ENCODE measurements at places on chromosomes 5 and 9.

DNA sequence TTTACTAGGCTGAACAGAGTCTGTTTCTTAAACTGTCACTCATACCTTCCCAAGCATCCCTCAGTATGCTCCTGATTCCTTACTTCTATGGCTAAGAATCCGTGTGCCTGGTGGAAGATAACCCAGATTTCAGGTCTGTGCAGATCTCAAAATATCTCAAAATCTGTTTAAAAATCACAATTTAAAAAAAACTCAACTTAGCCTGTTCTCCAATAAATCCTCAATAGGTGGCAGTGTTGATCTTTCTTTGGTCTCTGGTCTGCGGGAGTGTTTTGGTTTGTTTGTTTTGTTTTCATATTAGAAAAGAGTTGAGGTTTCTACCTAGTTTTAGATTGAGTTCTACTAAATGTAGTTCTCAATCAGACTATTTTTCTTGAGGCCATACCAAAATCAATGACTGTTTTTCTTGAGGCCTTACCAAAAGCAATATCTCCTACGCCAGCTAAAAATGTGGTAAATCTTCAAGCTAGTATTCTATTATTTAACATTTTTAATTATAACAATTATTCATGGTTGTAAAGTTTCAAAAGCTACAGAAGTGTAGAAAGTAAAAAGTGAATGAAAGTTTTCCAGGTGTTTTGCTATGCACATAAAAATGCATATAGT lies 57.9 kb downstream of the TGFBR1 start:
- no peak for DNase-seq

DNA sequence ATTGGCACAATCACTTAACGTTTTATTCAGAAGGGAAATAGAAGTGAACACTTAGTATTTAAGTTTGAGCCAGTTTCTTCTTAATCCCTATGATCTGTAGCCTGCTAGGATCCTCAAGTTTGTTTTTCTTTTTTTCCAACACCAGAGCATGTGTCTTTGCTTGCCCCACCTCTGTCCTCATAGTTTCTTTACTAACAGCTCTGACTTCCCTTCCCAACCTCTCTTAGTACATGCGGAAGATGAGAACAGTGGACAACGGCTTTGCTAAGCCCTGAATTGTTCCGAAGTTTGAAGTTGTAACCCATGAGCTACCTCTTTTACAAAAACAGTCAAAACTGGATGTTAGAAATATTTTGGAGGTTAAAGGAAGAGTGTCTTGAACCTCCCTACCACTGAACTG lies 61.7 kb upstream of the TAF11L2 start:
- DNase-seq, result no peak

GRCh38 chr9:105713260-105714019 lies 19.1 kb downstream of the TMEM38B start:
- no peak for DNase-seq

DNA sequence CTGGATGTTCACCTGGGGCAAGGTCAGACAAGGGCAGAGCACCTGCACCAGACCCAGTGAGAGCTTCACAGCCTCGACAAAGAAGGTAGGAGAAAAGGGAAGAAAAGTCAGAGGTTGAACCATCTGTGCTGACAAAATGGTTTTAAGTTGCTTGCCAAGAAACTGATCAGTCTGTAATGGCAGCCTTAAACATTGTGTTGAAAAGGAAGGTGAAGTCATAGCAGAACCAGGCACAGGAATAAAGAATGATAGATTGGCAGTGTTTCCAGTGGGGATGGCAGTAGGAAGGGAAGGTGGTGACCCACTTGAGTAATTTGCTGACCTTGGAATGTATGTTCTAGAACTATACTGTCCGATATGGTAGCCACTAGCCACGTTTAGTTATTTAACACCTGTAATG lies 34.2 kb downstream of the HTR4 start:
- no peak for DNase-seq
